CD4-positive, alpha-beta T cell (primary cell): ENCODE measurements at places on chromosomes 4 and X.

- DNase-seq = no peak
Measured at GRCh38 chr4:2298532-2298991, 36.7 kb upstream of the MXD4 start.

DNA sequence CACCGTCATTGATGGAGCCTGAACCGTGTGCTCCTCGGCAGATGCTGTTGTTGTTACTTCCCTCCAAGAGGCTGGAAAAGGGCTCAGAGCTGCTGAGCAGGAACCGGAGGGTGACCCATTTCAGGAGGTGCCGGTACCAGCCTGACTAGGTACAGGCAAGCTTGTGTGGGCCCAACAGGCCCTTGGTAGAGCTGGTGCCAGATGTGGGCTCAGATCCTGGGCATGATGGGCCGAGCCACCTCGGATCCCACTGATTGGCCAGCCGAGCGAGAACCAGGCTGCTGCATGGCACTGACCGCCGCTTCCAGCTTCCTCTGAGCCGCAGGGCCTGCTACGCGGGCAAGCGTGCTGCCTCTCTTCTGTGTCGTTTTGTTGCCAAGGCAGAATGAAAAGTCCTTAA is 33.7 kb downstream of the NOP14 start:
- DNase-seq = no peak

DNA sequence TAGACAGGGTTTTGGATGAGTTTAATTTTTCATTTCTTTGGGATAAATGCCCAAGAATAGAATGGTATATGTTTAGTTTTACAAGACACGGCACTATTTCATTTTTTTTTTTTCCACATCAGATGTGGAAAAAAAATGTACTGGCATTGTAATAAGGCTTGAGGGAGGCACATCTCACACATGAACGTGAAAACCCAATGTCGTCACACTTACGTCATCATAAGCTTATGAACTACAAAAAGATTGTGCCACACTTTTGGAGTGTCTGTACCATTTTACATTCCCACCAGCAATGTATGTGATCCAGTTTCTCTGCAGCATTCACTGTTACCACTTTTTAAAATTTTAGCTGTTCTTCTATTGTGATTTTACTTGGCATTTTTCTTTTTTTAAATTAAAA is 74.2 kb downstream of the TAF1 start:
- no peak for DNase-seq

- no peak for DNase-seq
Measured at GRCh38 chrX:77952173-77952572, 17.3 kb downstream of the PGAM4 start.
